ENCODE measurements at places on chromosomes 7 and 10. TPM values are rescaled to one million over a fixed set of nuclear protein-coding genes. Genes with fewer than 3 reads are reported as not detected.

DNA sequence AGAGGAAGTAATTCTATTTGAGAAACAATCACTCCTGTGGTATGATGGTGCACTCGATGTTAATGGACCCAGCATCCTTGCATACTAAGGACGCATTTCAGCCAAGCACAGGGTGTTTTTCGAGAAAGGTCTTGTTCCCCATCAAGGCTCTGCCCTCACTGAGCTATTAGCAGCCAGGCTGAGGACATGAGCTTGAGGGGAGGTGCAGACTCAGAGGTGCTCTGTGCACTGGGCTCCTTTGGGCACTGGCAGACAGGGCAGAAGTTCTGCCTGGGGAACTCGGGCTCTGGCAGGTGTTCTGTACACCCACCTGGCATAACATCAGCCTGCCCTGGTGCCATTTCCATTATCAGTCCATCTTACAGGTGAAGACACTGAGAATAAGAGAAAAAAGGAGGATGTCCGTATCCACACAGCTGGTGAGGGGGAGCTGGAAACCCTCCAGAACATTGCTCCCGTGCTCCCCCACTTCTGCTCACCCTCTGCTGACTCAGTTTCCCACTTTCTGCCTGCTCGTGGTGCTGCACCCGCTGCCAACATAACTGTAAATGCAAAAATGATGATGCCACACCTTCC lies 92.7 kb upstream of the RET start:
- peak; percentile 39 for DNase-seq

DNA sequence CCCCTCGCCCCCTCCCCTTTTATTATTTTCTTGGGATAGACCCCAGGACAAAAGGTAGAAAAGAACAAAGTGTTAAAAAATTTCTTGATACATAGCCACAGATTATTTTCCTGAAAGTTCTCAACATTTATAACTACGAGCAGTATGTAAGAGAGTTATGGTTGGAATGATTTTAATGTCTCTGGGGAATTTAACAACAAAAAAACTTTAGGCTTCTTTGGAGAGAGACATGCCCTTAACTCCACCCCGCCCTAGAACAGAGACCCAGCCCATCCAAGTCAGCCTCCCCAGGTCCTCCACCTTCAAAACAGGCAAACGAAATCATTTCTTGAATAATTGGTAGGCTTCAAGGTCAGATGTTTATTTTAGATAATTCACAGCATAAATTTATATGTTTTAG lies 97.1 kb downstream of the TCF7L2 start:
- DNase-seq: peak; percentile 37

The ODAD2 gene
- 2.1 TPM for total RNA-seq

GRCh38 chr10:44009891-44010632 lies 361.4 kb upstream of the ZNF32 start:
- DNase-seq: no peak

DNA sequence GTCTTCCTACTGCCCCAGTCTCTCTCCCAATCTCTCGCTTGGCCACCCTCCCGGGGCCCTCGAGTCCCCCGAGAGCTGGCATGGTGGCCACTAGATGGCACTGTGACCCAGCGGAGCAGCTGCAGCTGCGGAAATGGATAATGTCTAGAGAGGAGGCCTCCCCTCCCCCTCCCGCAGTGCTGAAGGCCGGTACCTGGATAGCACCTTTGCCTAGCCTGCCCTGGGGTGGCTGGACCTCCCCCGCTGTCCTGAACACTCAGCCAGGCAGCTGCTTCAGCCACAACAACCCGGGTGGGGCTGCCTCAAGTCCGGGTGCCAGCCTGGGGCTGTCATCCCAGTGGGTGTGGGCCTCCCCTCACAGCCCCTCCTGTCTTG lies 65.2 kb downstream of the GOLGA7B start:
- peak; percentile 79 for DNase-seq

DNA sequence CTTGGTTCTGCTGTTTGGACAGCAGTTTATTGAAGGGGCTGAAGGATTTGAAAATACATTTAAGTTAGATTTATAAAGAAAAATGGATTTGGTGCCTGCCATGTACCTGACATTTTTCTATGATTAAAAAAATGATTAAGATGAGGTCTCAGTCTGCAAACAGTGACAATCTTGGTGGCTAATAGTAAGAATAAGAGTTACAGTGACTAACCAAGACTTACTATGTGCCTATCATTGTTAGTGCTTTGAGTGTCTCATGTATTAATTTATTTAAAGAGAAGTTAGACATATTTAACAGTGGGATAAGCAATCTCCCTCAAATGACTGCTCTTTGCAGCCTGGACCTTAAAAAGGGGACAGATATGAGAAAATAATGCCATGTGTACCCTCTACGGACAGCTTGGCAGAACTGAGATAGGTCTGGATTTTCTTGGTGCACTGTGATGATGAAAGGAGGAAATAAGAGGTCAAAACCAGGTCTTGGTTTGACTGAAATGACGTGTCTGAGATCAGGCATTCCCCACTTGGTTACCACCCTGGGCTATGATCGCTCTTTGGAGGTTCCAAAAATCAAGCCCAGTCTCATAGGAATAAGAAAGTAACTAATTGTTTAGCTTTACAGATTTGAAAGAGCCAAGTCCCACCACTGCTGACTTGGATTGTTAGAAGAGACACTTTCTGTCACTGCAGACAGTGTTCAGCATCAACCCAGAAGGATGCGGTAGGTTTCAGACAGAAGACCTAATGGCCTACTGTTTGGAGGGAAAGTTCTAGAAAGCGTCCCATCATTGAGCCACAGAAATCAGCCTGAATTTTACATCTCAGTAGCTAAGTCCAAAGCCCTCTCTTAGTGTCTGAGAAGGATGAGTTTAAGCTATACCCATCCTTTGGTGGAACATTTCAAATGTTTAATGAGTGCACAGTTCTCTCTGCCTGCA lies 2.1 kb downstream of the CASP7 start:
- DNase-seq: no peak

- no peak for DNase-seq
These were observed 41.6 kb downstream of the SLC16A9 start for GRCh38 chr10:59668096-59668495.

- DNase-seq: no peak
These were observed 32.1 kb upstream of the CNNM1 start for GRCh38 chr10:99297033-99297432.

- no peak for DNase-seq
These were observed 13.1 kb downstream of the BMS1 start for GRCh38 chr10:42795701-42796100.

- DNase-seq: no peak
These were observed 113.3 kb upstream of the JCAD start for GRCh38 chr10:30172673-30173072.
